ENCODE measurements at places on chromosomes 16 and 17.

DNA sequence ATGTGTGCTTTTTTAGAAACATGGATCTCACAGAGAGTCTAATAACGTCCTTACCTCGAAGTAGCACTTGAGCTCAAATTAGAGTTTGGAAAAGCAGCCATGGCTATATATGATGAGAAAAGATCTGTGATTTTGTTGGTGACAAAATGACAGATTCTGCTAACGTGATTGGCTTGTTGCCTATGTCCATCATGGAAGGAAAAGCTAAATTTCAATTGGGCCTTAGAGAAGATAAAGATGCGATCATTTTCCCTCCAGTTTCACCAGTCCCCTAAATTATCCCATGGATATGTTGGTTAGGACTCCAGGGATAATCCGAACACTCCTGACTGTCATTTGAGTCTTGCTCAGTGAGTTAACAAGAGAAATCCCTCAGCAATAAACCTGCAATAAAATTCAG, 175.8 kb downstream of the C16orf95 start:
- no peak for DNase-seq

- no peak for DNase-seq
These were observed 23.7 kb downstream of the ARHGAP23 start for GRCh38 chr17:38451840-38452529.

- DNase-seq, result no peak
These were observed 1837.7 kb downstream of the TP53TG3F start for GRCh38 chr16:35296962-35297653.

DNA sequence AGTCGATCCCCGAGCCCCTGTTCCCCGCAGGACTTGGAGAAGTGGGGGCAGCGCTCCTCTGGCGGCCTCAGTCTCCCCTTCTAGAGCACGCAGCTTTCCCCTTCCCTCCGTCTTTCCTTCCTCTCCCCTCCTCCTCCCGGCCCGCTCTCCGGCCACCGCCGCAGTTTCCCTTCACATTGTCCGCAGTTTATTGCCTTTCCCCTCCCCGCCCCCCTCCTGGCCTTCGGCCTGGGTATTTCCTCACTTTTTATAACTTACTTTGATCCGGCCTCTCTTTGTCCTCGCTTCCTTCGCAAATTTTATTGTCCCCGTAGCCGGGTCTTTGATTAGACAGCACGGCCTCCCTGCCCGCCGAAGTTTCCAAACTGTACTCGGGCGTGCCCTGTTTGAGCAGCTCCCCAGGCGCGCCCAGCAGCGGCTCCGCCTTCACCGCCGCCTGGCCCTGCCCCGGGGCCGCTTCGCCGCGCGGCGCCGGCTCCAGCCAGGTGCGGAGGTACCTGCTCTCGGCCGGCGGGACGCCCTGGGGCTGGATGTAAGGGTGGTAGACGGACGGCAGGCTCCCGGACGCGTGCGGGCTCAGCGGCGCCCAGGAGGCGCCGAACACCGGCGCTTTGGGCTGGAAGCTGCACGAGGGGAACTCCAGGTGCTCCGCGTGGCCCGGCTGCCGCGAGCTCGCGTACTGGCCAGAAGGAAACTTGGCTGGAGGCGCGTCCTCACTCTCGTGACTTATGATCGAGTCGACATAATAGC, 488 bp downstream of the HOXB9 start:
- DNase-seq, result no peak

DNA sequence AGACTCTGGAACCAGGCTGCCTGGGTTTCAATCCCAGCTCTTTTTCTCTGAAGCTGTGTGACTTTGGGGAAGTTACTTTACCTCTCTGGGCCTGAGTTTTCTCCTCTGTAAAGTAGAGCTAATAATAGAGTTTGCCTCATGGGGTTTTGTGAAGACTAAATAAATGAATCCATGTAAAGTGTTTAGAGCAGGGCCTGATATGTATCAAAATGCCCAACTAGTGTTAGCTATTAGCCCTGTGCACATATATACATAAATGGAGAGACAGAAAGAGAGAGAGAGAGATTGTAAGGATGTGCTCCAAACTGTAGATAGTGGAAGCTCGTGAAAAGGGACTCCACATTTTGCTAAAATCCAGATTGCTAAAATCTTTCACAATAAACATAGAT, 44.8 kb upstream of the HAPSTR1 start:
- DNase-seq, result no peak

DNA sequence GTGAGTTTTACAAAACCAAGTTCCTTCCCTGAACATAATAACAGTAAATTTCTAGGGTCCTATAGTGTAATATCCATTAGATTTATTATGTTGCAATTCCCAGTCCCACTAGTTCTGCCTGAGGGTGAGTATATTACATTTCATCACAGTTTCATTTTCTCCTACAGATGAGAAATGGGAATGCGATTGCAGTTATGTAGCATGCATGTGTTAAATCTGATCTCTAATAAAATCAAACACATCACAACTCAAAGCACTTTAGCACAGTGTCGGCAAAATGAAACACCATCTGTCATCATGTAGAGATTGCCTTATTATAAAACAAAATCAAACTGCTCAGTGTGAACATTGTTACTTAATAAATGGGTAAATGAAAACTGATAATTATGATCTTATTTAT, 180.5 kb upstream of the TOX3 start:
- no peak for DNase-seq

DNA sequence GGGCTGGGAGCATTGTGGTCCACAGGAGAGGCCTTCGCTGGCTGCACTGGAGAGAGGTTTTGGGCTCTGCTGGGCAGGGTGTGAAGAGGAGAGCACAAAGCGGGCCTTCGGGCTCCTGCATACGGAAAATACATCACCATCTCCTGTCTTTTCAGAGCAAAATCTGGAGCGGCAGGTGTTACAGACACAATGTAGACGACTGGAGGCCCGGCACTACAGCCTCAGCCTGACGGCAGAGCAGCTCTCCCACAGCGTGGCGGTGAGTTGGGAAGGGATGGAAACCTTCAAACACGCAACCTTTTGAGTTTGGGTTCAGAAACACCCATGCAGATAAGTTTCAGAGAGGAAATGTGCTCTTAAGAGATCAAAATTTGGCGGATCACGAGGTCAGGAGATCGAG, 17.9 kb downstream of the GINS2 start:
- no peak for DNase-seq

- no peak for DNase-seq
These were observed 76.3 kb upstream of the TBC1D3K start for GRCh38 chr17:37847811-37848331.

GRCh38 chr16:1225051-1225451, at the start of gene TPSG1:
TPSG1 (minus strand) TSS chr16:1225268; CDS start chr16:1225252, 16 bp downstream.
- DNase-seq, result no peak

- DNase-seq, result no peak
These were observed 344 bp upstream of the SEPTIN12 start for GRCh38 chr16:4788489-4788889.

DNA sequence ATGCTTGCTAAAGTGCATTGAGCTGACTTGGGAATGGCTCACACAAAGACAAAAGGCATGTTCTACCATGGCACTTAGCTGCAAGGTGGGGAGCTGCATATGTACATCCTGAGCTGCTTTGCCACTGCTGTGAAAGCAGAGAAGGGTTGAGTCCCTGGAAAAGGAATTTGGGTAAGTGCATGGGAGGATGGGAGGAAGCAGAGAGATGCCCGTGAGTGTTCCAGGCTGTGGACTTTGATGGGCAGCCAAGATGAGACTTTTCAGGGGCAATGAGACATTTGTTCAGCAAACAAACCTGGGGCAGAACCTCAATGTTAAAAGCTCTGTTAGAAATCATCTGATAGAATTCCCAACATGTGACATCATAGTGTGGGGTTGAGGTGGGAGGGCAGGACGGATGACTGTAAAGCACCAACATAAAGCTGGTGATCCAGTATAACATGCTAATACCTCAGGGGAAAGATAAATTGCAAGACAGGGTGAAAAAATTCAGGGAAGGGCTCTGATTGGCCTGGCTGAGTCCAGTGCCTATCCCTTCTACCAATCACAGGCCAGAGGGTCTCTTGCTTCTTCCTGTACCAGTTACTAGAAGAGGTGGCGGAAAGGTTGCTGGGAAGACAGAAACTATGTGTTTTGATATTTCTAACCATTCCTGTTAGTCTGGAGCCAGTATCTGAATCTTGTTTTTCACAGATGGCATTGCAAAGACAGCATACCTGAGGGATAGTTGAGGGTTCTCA, 163.2 kb downstream of the UTP18 start:
- DNase-seq, result no peak

DNA sequence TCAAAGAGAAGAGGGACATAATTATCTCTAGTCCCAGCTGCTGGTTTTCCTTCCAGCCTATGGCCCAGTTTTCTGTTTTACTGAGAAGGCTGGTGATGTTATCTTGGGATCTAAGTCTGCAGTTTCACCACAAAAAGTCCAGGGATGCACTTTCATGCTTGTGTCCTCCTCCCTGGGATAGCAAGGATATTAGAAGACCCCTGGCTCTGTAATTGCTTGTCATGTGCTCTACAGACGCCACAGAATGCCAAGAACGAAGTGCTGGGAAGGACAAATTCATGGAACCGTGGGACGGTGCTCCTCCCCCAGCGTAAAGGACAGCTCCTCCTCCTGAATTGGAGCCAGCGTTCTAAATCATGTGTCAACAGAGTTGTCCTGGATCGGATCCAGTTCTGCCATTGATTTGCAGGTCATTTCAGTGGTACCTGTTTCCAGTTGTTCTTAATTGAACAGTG, 8.6 kb downstream of the MAPT start:
- no peak for DNase-seq

DNA sequence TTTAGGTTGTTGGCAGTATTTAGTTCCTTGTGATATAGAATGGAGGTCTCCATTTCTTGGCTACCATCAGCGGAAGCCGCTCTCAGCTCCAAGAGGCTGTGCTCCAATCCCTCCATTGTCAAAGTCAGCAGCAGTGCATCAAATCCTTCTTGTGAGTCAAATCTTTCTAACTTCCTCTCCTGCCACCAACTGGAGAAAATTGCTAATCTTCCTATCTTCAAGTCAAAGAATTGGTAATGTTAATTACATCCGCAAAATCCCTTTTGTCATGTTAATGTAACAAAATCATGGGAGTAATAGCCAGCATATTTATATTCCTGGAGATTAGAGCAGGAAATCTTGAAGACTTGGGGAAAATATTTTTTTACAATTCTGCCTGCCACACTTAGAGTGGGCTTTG, 436.4 kb upstream of the DYNLRB2 start:
- no peak for DNase-seq

All from keratinocyte (primary cell).